CD4-positive, alpha-beta T cell (primary cell): ENCODE measurements at places on chromosomes 1 and 21. TPM values are rescaled to one million over a fixed set of nuclear protein-coding genes. Genes with fewer than 3 reads are reported as not detected.

Gene ANKRD65
- total RNA-seq = not detected

Gene KIF26B
- not detected for total RNA-seq

- no peak overlapping the region for H3K27ac ChIP-seq
- H3K4me1 ChIP-seq = no peaks in the 10 kb centered on the region
- H3K27me3 ChIP-seq = no peaks in the 10 kb centered on the region
- DNase-seq = no peak
Observed at GRCh38 chr1:64775113-64775512, 30.2 kb downstream of the RAVER2 start.

Gene DNM3
- 1.6 TPM for total RNA-seq

DNA sequence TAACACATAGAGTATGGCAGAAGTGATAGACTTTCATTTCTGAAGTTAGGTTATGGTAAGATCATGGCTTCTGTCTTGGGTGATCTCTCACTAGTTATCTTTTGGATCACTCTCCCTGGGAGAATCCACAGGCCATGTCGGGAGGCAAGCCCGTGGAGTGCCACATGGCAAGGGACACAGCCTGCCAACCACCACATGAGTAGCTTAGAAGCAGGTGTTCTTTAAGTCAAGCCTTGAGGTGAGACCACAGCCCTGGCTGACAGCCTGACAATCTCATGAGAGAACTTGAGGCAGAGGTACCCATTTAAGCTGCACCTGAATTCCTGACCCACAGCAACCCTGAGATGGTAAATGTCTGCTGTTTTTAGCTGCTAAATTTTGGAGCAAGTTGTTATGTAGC lies 130.4 kb downstream of the KCNN3 start:
- H3K27ac ChIP-seq = no peak overlapping the region
- DNase-seq = no peak
- H3K4me1 ChIP-seq = peaks cover 6% of the 10 kb centered on the region
- no peak overlapping the region for H3K4me3 ChIP-seq
- no peaks in the 10 kb centered on the region for H3K27me3 ChIP-seq

DNA sequence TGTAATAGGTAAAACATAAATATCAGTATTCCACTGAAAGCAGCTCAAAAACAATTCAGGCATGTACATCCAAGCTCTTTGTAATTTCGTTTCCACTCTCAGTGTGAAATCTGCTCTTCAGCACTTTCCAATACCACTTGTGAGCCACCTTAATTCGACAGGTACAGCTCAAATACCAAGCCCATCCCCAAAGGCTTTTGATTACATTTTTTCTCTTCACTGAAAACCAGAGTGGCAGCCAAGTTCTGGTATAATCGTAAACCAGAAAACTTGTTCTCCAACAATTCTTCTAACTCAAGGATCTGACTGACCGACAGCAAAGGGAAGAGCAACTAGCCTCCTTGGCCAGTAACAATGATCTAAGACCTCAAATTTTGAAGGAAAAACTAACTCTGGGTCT lies 36.8 kb downstream of the FBXO42 start:
- DNase-seq = no peak
- H3K4me1 ChIP-seq = no peaks in the 10 kb centered on the region
- no peak overlapping the region for H3K27ac ChIP-seq
- H3K4me3 ChIP-seq = no peak overlapping the region

DNA sequence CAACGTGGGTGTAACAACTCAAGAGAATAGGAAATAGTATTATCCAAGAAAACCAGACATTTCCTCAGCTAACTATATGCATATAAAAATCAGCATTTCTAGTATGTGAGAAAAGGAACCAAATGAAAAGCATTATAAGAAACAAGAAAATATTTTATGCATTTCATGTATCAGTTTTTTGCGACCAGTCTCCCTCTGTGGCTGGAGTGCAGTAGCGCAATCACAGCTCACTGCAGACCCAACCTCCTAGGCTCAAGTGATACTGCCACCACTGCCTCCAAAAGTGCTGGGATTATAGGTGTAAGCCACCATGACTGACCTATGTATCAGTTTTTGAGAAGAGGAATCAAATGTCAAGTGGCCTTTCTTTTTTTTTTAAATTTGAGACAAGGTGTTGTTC lies 31.0 kb downstream of the SLC16A1 start:
- no peak overlapping the region for H3K4me3 ChIP-seq
- DNase-seq = no peak
- peaks cover 5% of the 10 kb centered on the region for H3K36me3 ChIP-seq
- H3K4me1 ChIP-seq = no peaks in the 10 kb centered on the region
- H3K27me3 ChIP-seq = no peaks in the 10 kb centered on the region
- no peak overlapping the region for H3K27ac ChIP-seq
